ENCODE measurements at places on chromosomes 13 and 19. TPM values are rescaled to one million over a fixed set of nuclear protein-coding genes. Genes with fewer than 3 reads are reported as not detected.

The SIAH3 gene
- total RNA-seq: not detected

- DNase-seq: no peak
Observed at GRCh38 chr19:32222556-32222955, 122.9 kb upstream of the ZNF507 start.

GRCh38 chr13:24038841-24039330, 121.6 kb upstream of the SPATA13 start:
- no peak for DNase-seq

DNA sequence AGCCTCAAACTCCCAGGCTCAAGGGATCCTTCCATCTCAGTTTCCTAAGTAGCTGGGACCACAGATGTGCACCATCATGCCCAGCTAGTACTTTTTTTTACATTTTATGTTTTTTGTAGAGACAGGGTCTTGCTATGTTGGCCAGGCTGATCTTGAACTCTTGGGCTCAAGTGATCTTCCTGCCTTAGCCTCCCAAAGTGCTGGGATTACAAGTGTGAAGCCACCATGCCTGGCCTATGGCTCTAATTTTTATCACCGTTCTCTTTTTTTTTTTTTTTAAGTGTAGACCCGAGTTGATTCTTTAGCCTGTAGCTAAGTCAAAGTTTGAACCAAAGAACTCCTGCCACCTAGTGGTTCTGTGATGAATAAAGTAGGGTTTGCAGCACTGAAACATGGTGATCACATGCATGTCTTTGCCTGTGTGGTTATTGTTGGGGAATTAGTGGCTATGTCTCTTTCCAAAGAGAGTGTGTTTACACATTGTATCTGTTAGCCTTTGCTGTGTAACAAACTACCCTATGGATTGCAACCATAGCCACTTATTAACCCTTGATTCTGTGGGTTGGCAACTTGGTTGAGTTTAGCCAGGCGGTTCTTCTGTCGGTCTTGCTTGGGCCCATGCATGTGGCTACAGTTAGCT, 11.6 kb downstream of the NFILZ start:
- DNase-seq: peak; percentile 73

DNA sequence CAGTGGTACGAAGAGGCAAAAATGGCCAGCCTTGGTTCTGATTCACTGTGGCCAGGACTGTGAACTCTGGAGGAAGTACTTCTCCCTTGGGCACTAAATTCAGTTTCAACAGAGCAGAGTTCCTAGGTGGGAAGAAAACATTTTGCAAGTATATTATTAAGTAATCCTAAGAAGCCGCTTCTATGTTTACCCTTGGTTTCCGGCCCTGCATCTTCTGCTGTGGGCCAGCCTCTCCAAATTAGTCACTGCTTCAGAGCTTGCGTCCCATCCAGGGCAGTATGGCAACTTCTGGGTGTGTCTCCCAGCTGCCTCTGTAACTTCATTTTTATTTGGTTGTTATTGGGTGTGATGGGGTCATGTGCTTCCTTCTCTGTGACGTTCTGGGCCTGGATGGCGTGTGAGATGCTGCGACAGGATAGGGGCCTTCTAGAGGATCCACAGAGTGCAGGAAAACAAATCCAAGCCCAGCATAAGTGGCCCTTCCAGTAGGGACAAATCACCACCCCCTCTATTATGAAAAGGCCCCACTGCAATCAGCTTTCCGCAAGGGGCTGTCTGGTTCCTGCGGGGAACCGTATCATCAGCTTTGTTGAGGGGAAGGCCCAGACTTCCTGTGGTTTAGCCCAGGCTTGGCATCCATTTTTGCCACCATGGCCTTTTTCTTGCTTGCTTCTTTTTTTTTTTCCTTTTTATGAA, 55.1 kb upstream of the C1QTNF9 start:
- no peak for DNase-seq

DNA sequence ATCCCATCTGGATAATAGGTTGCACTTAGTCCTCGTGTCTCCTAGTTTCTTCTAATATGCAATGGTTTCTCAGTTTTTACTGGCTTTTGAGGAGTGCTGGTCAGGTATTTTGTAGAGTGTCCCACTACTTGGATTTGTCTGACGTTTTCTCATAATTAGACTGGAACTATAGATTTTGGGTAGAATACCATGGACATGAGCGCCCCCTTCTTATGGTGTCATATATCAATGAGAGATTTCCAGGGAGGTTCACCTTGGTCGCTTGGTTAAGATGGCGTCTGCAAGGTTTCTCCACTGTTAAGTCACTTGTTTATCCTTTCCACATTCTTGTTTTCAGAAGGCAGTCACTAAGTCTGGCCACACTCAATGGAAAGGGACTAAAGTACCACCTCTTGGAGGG, 6.7 kb downstream of the SOHLH2 start:
- DNase-seq: peak; percentile 1

DNA sequence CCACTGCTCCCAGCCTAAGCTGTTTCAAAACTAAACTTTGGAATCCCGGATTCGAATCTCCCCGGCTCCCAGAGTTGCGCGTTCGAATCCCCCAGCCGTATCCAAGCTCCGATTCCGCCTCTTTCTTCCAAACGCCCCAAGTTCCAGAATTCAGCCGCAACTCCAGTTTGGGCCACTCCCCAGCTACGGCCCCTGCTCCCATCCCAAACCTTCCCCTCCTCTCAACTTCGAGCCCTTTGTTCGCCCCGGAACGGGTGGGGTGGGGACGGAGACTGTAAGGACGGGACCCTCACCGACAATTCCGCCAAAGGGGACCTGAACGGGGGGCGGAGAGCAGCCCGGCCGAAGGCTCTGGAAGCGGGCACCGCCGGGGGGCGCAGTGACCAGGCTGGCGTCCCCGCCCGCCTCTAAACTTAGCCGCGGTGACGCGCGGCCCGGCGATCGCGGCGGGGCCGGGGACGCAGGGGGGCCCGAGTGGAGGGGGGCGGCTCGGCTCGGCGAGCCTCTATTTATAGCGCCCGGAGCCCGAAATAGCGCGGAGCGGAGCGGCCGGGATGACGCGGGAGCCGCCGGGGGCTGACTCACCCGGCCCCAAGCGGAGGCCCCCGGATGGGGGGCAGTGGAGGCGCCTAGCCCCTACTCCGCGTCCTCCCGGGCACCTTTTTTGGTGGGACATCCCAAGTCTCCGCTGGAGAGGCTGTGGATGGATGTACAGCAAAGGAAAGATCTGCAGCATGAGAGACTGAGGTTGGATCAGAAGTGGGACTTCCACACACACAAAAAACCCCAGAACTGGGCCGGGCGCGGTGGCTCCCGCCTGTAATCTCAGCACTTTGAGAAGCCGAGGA, 4.9 kb upstream of the ERCC1 start:
- peak; percentile 55 for DNase-seq

The SIGLECL1 gene
- not detected for total RNA-seq

The ZNF66 gene
- total RNA-seq: 2.8 TPM

GRCh38 chr13:100235311-100235901, 146.5 kb downstream of the PCCA start:
- DNase-seq: peak; percentile 73

GRCh38 chr19:28296506-28296905, 916.4 kb downstream of the UQCRFS1 start:
- DNase-seq: no peak

The ZNF382 gene
- 4.6 TPM for total RNA-seq

The NANOS3 gene
- total RNA-seq: 0.40 TPM

The GAS6 gene
- total RNA-seq: 130 TPM

DNA sequence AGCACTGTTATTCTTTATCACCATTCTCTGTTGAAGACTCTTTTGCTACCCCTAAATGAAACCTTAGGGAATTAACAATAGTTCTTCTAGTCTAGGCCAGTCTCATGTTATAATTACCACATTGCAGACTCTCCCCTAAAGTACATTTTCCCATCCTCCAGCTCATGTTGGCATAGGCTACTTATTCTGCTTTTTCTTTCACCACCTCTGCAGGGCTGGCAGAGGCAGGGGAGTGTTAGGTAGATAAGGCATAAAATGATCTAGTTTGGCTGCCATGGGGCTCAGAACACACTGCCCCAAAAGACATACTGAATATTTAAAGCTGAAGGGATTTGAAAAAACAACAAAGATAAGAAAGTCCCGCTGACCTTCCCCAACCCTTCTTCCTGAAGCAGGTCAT, 82.7 kb upstream of the RFC3 start:
- DNase-seq: no peak

The ZNF765 gene
- total RNA-seq: 8.1 TPM

DNA sequence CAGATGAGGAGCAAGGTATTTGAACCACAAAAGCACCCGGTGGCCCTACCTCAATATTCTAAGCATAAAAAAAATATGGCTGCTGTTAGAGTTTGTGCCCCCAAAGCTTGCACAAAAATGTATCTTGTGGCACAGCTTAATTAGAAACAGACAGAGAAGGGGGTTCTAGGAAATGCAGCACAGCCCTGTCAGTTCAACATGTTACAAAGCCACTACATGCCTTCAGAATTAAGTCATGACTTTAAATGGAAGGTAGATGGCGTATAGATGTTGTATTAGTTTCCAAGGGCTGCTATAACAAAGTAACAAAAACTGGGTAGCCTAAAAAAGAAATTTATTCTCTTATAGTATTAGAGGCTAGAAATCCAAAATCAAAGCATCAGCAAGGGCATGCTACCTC, 703.8 kb downstream of the DIAPH3 start:
- no peak for DNase-seq

- DNase-seq: no peak
Observed at GRCh38 chr13:113979791-113980471, 6.1 kb upstream of the C13orf46 start.

DNA sequence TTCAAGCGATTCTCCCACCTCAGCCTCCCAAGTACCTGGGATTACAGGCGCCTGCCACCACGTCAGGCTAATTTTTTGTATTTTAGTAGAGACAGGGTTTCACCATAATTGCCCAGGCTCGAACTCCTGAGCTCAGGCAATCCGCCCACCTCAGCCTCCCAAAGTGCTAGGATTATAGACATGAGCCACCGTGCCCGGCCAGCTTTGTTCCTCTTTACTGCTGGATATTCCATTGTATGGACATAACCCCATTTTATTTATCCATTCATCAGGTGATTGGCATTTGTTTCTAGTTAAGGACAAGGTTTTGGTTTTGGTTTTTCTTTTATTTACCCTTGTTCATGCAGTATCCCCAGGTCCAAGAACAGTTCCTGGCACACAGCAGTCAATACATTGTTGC, 4.1 kb upstream of the RPS9 start:
- no peak for DNase-seq

DNA sequence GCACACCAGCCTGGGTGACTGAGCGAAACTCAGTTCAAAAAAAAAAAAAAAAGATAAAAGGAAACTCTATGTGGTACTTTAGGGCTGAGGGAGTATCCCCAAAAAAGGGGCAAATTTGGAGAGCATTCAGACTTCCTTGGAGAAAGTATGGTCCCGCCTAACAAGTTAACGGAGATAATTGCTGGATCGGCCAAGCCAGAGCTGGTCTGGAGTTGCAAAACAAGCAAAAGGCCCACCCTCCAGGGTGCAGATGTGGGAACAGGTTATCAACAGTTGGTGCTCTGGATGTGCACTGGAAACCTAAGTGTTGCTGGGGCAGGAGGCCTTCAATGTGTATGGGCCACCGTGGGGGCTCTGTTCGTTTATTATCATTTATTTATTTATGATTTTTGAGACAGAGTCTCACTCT, 2.8 kb downstream of the IQCN start:
- DNase-seq: peak; percentile 13

DNA sequence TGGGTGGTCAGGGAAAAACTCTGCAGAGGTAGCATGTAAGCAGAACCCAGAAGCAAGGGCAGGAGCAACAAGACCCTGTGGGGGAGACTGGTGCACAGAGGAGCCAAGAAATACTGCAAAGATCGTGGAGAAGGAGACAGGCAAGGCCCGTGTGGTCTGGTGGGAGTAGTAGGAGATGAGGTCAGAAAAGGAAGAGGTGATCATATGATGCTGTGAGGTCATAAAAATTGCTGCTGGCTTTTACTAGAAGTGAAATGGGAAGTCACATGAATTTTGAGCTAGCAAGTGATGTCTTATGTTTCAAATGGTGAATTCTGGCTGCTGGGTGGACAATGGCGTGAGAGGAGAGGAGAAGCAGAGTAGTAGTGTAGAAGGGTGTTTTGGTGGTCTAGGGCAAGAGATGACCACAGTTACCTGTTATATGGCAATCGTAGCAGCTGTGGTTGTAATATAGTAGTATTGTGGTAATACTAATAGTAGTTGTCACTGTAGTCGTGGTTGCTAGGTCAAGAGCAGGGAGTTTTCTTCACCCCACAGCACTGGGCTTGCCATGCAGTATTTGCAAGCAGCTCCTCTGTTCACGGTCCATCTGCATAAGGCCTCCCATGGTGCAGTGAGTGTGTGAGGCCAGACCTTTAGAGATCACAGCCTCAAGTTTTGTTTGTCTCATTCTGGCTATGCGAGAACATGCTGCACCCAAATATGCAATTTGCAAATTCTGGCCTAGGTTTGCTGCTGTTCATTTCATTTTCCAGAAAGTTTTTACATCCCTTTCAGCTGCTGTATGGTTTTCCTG, 205.0 kb downstream of the TSHZ3 start:
- DNase-seq: no peak

The MAP4K1 gene
- not detected for total RNA-seq

The IGFL3 gene
- total RNA-seq: not detected

- peak; percentile 61 for DNase-seq
Observed at GRCh38 chr13:100875392-100876043, 200.9 kb upstream of the TMTC4 start.

DNA sequence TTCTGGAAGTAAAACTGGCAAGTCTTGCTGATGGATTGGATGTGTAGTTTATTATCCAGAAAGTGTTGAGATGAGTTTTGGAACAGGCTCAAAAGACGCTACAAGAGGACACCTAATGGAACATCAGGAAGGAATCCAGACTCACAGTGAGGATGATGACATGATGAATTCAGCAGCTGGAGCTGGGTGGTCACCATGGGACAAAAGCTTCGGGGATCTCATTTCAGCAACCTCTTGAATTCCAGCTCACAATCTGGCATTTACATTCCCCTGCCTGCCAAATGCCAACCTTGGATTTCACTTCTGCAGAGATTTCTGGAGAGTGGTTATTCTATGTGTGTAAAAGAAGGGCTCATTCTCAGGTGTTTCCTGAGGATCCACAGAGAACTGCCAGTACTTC, 288.0 kb upstream of the TMTC4 start:
- DNase-seq: no peak

- DNase-seq: no peak
Observed at GRCh38 chr13:36606060-36606459, 67.8 kb upstream of the SERTM1 start.

The LGALS7B gene
- total RNA-seq: not detected

- peak; percentile 51 for DNase-seq
Observed at GRCh38 chr19:347946-348861, 3.6 kb upstream of the MIER2 start.

DNA sequence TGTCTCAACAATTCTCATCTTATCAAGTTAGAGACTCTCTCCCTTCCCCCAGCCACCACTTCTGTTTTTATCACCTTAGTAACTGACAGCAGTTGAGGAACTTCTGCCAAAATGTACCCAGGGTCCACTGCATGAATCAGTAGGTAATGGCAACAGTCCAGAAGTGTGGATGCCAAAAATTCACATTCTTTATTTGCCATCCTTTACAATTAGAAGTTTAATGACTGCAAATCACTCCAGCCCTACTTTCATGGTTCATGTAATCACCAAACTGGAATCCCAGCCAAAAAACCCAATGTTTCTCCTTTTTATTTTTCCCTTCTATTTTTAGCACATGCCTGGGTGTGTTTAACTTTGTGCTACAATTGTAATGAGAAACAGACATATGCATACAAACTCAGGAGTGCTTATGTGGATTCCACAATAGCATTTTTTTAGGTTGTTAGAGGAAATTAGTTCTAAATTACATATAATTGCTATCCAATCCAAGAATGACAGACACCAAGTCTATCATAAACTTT, 243.5 kb downstream of the RGCC start:
- peak; percentile 56 for DNase-seq
